Mucosa of gallbladder (tissue), 1 donor: ENCODE measurements at places on chromosomes 5 and 9.

- no peak for DNase-seq
These were observed 89.8 kb downstream of the NUDT12 start for GRCh38 chr5:103472830-103473229.

- DNase-seq = no peak
These were observed 17.4 kb downstream of the FAM78A start for GRCh38 chr9:131258698-131259431.

DNA sequence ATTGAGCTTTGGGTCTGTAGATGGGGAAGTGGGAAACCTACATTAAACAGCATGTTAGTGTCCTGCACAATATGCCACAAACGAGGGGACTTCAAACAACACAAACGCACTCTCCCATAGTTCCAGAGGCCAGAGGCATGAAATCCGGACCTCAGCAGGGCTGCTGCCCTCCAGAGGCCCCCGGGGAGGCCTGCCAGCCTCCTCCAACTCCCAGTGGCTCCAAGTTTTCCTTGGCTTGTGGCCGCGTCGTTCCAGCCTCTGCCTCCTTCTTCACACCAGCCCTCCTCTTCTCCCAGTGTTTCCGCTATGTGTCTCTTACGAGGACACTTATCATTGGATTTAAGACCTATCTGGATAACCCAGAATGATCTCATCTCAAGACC, 13.3 kb upstream of the COL5A1 start:
- DNase-seq = no peak

DNA sequence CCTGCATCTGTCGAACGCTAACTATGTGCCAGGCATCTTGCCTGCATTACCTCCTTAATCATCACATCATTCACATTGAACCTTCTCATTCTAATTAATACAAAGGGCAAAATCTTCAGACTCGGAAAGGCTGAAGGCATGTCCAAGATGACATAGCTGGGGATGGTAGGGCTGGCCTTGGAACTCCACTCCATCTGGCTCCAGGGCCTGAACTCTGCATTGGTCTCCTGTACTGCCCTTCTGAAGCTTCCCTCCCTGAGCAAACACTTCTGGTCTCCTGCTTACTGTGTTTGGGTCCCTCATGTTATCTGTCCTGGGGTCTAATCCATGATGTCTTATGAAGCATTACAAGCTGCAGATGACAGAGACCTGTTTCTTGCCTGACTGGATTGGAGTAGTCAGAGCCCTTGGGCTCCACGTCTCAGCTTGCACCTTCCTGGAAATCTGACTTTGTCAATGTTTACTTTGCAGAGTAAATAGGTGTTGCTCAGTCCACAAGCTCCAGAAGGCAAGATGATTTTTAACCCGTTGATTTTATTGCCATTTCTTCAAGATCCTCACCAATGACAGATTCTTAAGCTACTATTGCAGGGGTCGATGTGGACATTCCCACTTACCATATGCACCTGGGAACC, 106.1 kb downstream of the GALNT10 start:
- DNase-seq = no peak

GRCh38 chr9:79312686-79313421, 258.9 kb upstream of the TLE4 start:
- no peak for DNase-seq

DNA sequence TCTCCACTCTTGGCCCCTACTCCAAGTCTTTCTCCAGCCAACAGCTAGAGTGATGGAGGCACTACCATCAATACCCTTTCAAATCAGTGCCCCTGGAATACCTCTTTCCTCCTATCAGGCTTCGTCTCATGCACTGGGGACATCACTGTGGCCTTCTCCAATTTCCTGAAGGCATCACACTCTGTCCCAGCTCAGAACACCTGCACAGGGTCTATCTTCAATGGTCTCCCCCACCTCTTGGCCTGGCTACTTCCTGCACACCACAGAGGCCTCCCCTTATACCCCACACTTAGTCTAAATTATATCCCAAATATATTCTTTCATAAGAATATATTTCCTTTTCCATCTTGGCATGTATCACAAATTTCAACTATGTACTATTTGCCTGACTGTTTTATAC, 34.5 kb downstream of the ECPAS start:
- no peak for DNase-seq

DNA sequence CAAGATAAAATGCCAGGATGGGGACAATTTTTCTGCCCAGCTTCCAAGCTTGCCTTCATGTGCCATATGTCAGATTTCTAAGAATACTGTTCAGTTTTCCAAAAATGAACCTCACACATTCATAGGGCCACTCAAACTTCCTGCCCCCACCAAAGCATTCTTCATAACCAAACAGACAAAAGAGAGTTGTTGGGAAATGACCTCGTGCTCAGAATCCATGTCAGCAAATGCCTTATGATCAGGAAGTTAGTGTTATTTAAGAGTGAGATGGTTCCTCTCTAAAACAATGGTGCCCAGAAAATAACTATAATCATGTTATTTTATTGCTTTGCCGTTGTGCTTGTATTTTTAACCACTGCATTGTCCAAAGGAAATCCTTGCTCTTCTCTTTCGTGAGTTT, 208.2 kb downstream of the ZNF608 start:
- no peak for DNase-seq

DNA sequence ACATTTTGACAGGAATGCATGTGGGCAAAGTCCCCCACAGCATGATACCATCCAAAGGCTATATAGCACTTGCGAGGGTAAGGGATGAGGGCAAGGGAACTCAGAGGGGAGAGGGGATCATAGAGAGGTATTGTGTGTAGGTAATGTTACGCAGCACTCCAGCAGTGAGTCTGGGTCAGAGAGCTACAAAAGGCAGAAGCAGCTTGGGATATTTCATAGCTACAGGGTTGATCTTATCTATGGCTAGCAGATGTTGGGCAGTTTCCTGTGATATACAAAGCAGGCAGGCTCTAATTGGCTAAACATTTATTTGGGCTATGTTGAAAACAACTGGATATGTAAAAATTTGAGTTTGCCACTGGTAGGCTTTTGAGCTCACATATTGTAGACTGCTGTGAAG, 17.8 kb upstream of the SLCO4C1 start:
- DNase-seq = no peak

- DNase-seq = no peak
These were observed 11.5 kb upstream of the OTULINL start for GRCh38 chr5:14569948-14570691.

- DNase-seq = peak; percentile 72
These were observed 132.5 kb downstream of the HSD17B3 start for GRCh38 chr9:96169484-96169883.

GRCh38 chr9:134431095-134431494, 104.8 kb downstream of the RXRA start:
- DNase-seq = no peak

- DNase-seq = peak; percentile 34
These were observed 129.9 kb downstream of the BOD1 start for GRCh38 chr5:173486355-173487225.

DNA sequence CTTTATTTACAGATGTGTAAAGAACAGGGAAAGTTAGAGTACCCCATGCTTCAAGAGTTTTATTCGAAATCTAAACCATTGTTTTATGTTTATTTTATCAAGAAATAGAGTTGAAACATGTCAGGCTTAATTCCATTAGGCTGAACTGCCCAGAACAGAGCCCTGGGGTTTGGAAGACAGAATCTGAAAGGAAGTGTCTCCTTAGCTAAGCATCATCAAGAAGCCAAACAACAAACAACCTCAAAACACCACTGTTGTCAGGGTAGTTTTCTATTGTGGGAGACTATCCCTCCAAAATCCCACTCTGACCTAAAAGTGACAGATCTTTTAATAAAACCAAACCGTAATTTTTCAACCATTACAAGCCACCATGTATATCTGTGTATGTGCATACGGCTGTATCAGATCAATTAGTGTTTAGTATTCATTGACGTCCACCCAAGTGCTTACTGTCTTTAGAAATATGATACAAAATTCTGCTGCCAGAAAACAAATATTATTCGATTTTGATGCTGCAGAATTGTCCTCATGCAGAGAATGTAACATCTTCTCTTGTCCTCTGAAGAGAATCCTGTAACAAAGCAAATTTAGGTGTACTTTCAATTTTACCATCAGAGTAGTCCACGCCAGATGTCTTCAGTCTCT, 271.9 kb upstream of the TMEM161B start:
- no peak for DNase-seq

DNA sequence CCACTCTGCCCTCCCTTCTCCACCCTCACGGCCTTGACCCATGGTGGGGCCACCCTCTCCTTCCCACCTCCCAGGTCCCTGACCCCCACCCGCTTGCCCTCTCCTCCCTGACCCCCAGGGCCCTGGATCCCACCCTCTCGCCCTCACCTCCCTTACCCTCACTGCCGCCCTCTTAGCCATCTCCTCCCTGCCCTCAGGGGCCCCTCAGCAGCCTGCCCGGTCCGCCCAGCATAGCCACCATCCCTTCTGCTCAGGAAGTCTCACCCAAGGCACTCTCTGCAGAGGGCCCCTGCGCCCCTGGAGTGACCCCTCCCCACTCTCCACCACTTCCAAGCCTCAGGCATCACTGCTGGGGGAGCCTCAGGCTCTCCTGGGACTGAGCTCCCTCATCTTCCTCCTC, 66.3 kb downstream of the MRPL36 start:
- peak; percentile 6 for DNase-seq

DNA sequence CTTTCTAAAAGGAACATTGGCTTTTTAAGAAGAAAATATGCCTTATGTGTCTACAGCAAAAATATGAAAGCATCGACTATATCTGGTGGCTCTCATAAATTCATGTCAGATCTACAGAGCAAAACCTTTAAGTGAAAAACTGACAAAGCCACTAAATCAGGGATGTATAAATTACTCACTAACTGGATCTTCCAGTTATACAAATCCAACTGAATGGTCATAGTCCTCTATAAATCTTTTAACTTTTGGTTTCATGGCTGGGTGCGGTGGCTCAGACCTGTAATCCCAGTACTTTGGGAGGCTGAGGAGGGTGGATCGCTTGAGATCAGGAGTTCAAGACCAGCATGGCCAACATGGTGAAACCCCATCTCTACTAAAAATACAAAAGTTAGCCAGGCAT, 29.2 kb upstream of the GZMA start:
- DNase-seq = no peak

- DNase-seq = peak; percentile 85
These were observed 40.1 kb upstream of the SLC6A19 start for GRCh38 chr5:1161108-1161832.

DNA sequence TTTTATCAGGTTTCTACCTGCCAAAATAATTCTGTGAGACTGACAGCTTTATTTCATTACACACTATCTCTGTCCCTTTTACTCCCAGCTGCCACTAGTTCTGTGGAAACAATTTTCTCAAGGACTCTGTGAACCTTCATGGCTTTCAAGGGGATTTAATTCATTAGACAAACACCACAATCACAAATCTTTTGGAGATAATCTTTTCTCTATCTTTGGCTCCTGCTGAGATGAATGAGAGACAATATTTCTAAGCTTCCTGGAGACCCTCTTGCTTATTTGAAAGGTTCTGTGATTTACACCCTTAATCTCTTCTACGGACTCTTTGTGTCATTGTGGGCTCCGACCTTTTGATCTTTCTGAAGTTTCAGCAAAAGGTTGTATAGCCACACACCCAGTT, 222.6 kb downstream of the PRDM9 start:
- DNase-seq = no peak

DNA sequence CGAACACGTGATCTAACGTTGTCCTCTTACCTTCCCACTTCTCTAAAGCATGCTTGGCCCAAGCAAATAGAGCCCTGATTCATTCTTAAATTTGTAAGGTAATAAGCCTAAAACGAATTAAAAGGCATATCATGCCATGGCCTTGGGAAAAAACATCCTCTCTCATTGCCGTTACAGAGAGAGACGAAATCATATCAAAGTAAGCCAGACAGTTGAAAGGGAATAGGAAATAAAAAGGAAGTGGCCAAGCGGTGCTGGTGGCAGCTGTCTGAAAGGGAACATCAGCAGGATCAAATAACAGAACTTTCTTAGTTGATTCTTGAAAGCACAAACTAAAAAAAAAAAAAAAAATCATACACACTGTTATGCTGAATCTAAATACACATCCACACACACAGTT, 49.1 kb upstream of the CDH6 start:
- no peak for DNase-seq

GRCh38 chr5:34002629-34003328, 5.1 kb downstream of the AMACR start:
- no peak for DNase-seq

DNA sequence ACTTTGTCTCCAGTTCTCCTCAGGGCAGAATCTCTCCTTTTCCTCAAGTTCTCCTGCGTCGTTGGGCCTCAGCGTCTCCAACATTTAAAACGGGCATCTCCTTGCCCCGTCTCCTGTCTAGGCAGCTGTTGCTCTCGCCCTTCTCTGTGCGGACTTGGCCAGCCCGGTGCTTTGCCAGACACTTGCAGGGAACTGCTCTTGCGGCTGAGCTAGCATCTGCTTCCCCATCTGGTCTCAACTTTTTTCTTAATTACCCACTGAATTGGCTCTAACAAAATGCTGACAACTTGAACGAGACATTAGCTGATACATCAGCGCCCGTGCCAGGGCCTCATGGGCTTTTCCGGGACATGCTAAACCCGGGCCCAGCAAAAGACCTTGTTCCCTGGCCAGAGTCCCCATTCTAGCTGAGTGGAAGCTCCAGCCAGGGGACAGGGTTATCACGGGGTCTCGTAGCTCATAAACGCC, 25.1 kb downstream of the ZNF618 start:
- peak; percentile 5 for DNase-seq

GRCh38 chr5:130171699-130172098, 267.4 kb downstream of the CHSY3 start:
- DNase-seq = no peak
